Hematopoietic multipotent progenitor cell (in vitro differentiated cells): ENCODE measurements at places on chromosomes 12 and 14. TPM values are rescaled to one million over a fixed set of nuclear protein-coding genes. Genes with fewer than 3 reads are reported as not detected.

- no peak for DNase-seq
Measured at GRCh38 chr12:122843455-122843854, 8.2 kb downstream of the HIP1R start.

ALDH1L2 gene
- under 0.01 TPM for total RNA-seq

- no peak for DNase-seq
Measured at GRCh38 chr14:100791348-100791735, 34.6 kb upstream of the MEG3 start.

HRK gene
- under 0.01 TPM for total RNA-seq

NUBPL gene
- total RNA-seq: 5.4 TPM

CCDC85C gene
- total RNA-seq: 0.81 TPM

GRCh38 chr12:22018860-22019259 lies 27.2 kb upstream of the CMAS start:
- peak; percentile 32 for DNase-seq

GRCh38 chr14:33369041-33369440 lies 430.4 kb downstream of the NPAS3 start:
- DNase-seq: no peak

DNA sequence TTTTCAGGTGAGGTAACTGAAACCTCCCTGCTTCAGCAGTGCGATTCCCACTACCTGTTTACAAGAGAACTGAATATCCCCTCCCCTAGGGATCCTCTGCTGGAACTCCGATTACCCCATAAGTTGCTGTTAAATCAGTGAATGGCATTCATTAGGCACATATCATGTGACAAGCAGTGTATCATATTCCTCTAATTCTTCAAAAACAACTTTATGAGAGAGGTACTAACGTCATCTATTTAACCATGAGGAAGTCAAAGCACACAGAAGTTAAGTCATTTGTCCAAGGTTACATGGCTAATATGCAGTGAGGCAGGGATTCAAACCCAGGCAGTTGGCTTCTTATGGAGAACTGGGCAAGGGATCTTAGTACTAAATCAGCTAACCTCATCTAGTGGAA lies 43.9 kb upstream of the PCED1B start:
- DNase-seq: no peak

DNA sequence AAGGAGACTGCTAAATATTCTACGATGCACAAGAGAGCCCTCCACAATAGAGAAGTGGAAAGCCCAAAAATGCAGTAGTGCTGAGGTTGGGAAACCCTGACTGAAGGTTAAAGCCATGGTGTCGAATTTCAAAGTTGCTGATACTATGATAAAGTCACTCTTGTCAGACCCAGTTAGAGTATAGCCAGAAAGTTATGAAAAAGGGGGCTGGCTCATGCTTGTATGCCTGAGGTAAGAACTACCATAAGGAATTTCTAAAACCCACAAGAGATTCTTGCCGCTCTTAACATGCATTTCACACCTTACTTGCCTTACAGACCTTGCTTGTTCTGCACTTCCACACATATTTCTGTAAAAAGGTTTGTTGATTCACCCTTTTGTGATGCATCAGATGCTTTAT lies 184.6 kb downstream of the SLC6A15 start:
- no peak for DNase-seq

MUCL1 gene
- not detected for total RNA-seq

DNA sequence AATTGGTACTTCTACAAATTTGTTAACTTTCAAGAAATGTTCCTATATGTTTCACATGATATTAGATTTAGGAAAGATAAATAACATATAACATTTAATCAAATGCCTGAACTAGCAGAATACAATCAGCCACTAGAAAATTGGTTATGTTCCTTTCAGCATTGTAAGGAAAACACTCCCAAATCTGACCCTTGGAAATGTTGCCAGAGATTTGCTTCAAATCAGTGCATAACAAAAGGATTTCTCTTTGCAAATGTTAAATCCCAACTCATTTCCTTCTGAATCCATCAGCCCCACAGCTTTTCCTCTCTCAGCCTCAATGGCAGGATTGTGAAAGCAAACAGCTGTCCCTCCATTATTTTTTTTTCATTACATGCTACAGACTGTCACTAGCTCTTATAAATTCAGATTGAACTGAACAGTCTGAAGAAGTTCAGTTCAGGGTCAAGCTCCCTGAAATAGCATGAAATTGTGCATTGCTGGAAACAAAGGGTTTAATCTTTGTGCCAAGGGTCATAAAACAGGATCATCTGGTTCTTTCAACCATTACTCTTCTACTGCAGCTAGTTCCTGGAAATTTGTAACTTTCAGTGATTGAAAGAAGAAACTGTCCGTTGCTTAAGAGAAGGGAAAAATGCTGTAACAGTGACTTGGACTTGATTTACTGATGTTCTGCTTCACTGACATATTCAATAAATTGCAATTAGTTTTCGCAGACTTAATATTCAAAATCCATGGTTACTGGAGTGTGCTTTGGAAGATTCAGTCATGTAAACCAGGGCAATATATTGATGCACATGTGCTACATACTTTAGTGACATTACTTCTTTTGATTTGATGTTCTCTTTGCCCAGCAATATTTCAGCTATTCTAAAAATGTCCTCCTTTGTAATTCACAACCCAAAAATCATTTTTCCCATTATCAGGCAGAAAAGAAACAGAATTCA lies 246.4 kb downstream of the RPL10L start:
- DNase-seq: no peak

DNA sequence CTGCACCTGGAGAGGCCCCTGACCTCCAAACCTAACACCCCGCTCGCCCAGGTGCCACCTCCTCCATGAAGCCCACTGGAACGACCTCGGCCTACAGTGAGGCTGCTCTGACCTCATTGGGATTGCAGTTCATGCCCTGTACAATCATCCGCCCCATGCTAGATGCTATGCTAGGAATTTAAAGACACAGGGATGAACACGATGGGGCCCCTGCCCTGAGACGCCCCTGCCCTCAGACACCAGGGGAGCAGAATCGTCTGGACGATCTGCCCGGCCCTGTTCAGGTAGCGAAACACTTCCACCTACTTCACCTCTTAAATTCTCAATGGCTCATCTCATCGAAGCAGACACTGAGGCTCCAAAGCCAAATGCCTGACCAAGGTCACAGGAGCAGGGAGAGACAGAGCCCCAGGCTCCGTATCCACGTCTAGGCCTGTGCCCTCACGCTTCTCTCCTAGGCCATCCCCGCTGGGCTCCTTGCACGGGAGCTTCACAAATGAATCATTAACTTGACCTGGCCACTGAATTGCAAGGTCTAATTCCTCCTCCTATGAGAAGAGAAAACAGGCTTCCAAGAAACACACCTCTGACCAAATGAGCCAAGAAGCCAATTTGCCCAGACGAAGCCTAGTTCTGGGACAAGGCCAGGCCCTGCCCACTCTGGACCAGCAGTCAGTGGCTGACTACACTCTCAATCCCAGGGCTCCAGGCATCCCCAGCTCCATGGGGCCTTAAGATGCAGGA lies 35.2 kb downstream of the SCARB1 start:
- no peak for DNase-seq

- no peak for DNase-seq
Measured at GRCh38 chr12:89140141-89140540, 212.2 kb downstream of the DUSP6 start.

DNA sequence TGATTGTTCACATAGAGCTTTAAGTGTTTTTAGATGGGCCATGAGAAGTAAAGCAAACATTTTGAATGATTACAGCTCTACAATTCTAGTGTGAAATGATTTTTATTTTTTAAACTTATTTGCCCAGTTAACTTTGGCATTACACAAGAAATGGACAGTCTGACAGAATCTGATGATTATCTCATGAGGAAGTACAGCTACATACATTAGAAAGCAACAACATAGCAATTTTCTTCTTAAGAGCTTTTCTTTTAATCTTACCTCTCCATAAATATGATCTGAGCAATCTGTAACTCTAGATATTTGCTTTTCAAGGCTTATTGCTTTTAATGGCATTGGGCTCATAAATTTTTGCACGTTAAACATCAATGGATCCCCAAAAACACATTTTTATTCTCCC lies 26.5 kb upstream of the PPP1R12A start:
- DNase-seq: no peak

DNA sequence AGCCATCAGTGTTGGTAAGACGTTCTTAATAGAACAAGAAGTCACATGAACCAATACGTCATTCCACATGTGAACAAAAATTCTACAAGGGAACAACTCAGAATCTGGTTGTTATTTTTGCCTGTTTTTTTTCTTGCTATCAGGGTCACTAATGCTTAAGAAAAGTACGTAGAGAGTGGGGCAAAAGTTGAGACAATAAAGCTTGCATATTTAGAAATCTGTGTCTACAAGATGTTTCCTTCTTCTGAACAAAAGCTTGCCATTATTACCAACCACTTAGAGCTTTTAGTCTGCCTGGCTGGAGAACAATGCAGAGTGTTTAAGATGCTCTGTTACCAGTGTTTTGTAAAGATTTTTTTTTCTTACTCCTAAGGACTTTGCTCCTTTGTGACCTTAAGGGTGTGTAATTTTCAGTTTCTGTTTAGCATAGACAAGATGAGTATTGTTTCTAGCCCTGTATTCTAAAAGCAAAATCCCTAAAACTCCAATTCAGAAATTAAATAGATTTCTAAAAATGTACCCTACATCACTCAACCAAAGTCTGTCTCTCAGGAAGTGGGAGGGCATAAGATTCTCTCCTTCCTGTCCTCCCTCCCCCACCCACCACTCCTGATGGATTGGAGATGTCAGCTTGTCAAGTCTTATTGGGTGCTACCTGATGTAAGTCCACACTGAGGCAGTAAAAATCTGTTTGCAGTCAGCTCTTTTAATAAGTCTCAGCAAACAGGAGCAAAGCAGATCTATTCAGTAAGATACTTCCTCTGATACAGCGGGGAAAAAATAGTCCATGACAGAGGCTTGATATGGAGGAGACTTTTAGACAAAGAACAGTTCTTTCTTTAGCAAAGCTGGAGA lies 267.6 kb downstream of the GRIN2B start:
- DNase-seq: no peak
